Activated CD4-positive, alpha-beta T cell treated with anti-CD3 and anti-CD28 coated beads, Interleukin-2, Interleukin-4, amounts not matched to agents 100 ng/mL and 50 ng/mL, durations not matched to agents 16 hours and 8 hours (primary cell): ENCODE measurements at places on chromosomes 5 and 9.

GRCh38 chr9:114513055-114513958 lies 8.0 kb upstream of the WHRN start:
- DNase-seq = no peak

- DNase-seq = no peak
Measured at GRCh38 chr5:151469386-151469785, 22.0 kb downstream of the SLC36A1 start.

DNA sequence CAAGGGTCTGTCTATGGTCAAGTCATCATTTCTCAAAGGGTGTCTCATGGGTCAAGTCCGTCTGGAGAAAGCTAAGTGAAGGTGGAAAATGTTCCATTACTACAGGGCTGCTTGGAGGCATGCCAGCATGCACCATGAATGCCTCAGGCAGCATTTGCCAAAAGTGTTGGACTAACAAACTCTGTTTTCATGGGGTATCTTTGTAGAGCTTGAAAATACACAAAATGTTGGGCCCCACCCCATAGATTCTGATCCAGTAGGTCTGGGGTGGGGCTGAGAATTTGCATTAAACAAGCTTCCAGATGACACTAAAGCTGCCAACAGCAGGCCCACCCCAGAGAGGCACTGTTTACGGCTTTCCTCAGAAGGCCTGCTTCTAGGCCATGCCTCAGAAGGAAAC lies 75.0 kb upstream of the FRRS1L start:
- DNase-seq = no peak

- no peak for DNase-seq
Measured at GRCh38 chr5:116989995-116990394, 415.4 kb upstream of the SEMA6A start.
